ENCODE measurements at places on chromosomes 7 and 10. TPM values are rescaled to one million over a fixed set of nuclear protein-coding genes. Genes with fewer than 3 reads are reported as not detected.

The PCLO gene
- not detected for total RNA-seq

The LIPM gene
- total RNA-seq, result not detected

The PAXIP1 gene
- total RNA-seq, result 5.8 TPM

The GJD4 gene
- total RNA-seq, result not detected

The TAS2R5 gene
- not detected for total RNA-seq

The PYROXD2 gene
- 14.0 TPM for total RNA-seq

The CACNB2 gene
- total RNA-seq, result 0.32 TPM

The DYDC2 gene
- total RNA-seq, result not detected

The INHBA gene
- total RNA-seq, result 5.5 TPM

The AKR1C8 gene
- total RNA-seq, result not detected

The ITPRID1 gene
- total RNA-seq, result not detected

The HOXA5 gene
- total RNA-seq, result 0.25 TPM

The AGBL3 gene
- 2.4 TPM for total RNA-seq

The ACHE gene
- total RNA-seq, result not detected

The NPY gene
- total RNA-seq, result not detected

The ASB4 gene
- total RNA-seq, result not detected

The SLC18A3 gene
- not detected for total RNA-seq

The PIK3AP1 gene
- total RNA-seq, result not detected

The ATP6V0A4 gene
- total RNA-seq, result 0.43 TPM

The FKBP6 gene
- not detected for total RNA-seq

The RELN gene
- total RNA-seq, result 0.97 TPM

The EMX2 gene
- total RNA-seq, result 13.4 TPM

The RBP4 gene
- 1.1 TPM for total RNA-seq

The TMEM236 gene
- total RNA-seq, result 0.11 TPM
